ENCODE measurements at places on chromosomes 2 and 18. TPM values are rescaled to one million over a fixed set of nuclear protein-coding genes. Genes with fewer than 3 reads are reported as not detected.

Gene CDH7
- 16.6 TPM for total RNA-seq

Gene CTAGE1
- total RNA-seq: not detected

Gene CFC1
- 4.5 TPM for total RNA-seq

Gene NT5C1B
- total RNA-seq: not detected

Gene ZNF2
- total RNA-seq: 6.7 TPM

DNA sequence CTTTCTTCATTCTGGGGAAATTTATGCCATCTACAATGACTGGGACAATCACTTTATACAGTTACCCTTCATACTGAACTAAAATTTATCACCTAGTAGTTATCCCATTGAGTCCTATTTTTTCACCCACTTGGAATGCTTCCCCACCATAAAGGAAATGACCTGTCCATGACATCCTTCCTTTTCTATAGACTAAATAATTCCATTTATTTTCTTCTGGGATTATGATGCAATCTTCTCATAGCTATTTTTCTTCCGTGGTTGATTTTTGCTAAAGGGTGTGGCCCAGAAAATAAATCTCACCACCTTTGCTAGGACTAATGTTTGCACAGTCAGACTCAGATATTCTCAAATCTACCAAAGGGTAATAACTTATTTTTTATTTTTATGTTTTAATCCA is 186.1 kb upstream of the NRXN1 start:
- H3K4me1 ChIP-seq: no peaks in the 10 kb centered on the region
- no peak overlapping the region for H3K4me3 ChIP-seq
- no peaks in the 10 kb centered on the region for H3K27me3 ChIP-seq
- H3K36me3 ChIP-seq: no peaks in the 10 kb centered on the region

- H3K27me3 ChIP-seq: no peaks in the 10 kb centered on the region
- H3K36me3 ChIP-seq: peaks cover 2% of the 10 kb centered on the region
- H3K4me3 ChIP-seq: no peak overlapping the region
- no peak for DNase-seq
- no peak overlapping the region for H3K27ac ChIP-seq
Measured at GRCh38 chr2:31933066-31933465, 77.7 kb downstream of the MEMO1 start.

GRCh38 chr2:180456801-180457200 is 449.7 kb upstream of the CWC22 start:
- no peaks in the 10 kb centered on the region for H3K27me3 ChIP-seq
- no peaks in the 10 kb centered on the region for H3K36me3 ChIP-seq
- no peak overlapping the region for H3K4me3 ChIP-seq
- no peak overlapping the region for H3K27ac ChIP-seq
- DNase-seq: no peak
- H3K4me1 ChIP-seq: no peaks in the 10 kb centered on the region
